NCI-H1436 (cell line): ENCODE measurements at places on chromosomes 2 and 18.

GRCh38 chr2:162914161-162914560 lies 75.6 kb upstream of the KCNH7 start:
- DNase-seq, result no peak

DNA sequence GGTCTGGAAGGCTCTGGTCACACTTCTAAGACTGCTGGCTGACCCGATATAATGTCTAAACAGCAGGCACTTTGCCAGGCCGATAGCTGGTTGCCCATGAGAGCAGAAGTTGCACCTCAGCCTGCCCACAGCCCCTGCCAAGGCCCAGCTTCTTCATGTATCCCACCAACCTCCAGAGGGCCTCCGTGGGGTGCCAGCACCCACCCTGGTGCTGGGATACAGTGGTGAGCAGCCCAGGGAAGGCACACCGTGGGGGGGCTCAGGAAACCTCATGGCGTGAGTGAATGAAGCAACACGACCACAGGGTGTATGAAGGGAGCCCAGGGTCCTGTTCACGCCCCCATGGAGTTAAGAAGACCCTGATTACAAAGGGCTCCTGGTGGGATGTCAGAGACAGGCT lies 16.2 kb upstream of the GLI2 start:
- no peak for DNase-seq

DNA sequence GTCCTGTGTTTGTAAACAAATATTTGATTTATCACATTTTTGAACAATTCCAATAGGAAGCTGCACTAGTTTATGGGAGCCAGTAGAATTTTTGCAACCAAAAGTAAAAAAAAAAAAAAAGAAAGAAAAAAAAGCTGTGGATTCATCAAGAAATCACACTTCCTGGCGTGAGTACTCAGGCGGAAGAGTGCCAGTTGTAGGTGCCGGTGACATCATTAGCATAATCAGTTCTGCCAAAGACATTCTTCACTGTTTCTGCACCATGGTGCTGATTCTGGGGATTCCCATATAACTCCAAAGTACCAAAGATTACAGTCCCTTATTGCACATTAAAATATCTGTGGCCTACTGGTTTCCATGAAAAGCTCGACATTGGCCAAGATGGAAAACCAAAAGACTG lies 32.8 kb downstream of the RAPGEF4 start:
- DNase-seq, result no peak

- DNase-seq, result no peak
These were observed 13.0 kb upstream of the ADNP2 start for GRCh38 chr18:80096032-80096565.

DNA sequence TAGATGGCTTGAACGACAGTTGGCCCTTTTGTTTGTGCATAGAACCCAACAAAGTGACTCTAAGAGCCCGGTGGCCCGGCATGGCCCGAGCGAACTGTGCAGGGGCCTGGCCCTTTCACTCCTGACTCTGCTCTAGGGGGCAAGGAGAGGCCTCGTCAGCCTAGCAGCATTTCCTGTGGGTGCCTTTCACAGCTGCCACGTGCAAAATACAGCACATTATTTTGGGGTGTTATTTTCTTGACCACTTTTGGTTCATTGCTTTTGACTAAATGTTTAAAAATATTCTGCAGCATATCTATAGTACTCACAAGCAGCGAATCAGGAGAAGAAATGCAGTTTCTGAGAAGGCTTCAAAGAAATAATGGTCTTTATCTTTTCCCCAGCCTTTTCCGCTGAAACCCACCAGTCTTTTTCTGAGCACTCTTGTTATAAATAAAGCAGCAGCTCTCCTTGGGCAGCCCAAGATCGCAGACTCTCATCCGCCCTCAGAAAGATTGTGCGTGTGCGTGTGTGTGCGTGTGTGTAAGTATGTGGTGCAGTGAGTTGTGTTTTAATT lies 31.3 kb downstream of the DGKD start:
- DNase-seq, result no peak

GRCh38 chr2:16625759-16626158 lies 39.9 kb downstream of the CYRIA start:
- no peak for DNase-seq

- no peak for DNase-seq
These were observed 19.9 kb downstream of the RND3 start for GRCh38 chr2:150467621-150467963.

- no peak for DNase-seq
These were observed 744.9 kb downstream of the ERBB4 start for GRCh38 chr2:211793690-211794089.

GRCh38 chr2:176834226-176834625 lies 378.4 kb upstream of the HNRNPA3 start:
- no peak for DNase-seq

- DNase-seq, result no peak
These were observed 45.1 kb upstream of the SERTAD2 start for GRCh38 chr2:64698668-64699444.

DNA sequence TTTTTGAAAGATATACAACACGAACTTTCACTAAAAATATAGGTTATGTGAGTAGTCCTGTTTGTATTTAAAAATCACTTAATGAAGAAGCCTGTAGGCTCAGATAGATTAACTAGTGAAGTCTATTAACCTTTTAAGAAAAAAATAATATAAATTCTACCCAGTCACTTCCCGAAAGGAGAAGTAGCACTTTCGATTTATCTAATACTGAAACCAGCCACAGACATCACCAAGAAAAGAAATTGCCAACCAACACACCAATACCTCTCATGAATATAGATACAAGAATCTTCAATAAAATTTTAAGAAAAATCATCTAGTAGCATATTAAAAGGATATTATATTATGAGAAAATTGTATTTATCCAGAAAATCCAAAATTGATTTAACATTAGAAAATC lies 160.5 kb downstream of the GALNT13 start:
- DNase-seq, result no peak

GRCh38 chr2:176136374-176137251 lies 7.1 kb downstream of the HOXD8 start:
- no peak for DNase-seq

DNA sequence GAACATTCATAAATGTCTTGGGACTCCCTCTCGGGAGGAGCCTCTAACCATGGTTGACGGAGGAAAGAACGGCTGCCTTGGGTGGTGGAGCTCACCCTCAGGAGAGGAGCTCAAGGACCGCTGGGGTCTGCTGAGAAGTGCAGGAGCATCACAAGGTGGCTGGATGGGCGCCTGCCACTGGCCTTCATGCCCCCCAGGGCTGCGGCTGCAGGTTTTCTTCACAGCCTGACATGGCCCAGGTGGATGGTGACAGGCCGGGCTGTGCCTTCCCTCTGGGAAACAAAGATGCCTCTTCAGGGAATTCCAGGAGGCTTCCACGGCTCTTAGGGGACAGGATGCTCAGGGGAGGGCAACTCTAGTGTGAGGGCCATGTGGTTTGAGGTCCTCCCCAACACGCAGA lies 119.5 kb upstream of the PXDN start:
- DNase-seq, result no peak

- DNase-seq, result peak; percentile 9
These were observed 34.8 kb downstream of the TIMM21 start for GRCh38 chr18:74183130-74183529.

DNA sequence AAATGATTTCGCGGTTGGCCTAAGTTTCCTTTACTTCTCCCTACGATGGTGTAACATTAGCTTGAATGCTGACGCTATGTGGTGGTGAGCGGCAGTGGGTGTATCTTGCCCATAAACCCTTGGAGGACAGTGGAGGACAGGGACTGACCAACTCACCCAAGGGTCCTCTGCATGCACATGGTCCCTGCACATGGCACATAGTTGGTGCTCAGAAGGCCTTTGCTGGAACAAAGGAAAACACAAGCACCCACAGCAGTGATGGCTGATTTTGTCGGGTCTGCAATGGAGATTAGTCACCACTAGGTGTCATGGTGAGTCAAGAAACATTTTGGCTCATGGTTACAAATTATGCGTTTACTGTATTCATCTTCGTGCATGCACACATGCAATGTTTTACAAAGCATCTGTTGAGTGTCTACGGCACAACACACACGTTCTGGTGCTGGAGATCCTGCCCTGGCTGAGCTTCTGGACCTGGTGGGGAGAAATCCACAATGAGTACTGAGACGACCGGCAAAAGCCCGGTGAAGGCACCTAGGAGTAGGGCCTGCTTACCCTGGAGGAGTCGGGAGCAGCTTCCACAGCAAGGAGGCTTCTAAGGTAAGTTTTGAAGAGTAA lies 44.0 kb downstream of the PDCL3 start:
- DNase-seq, result no peak

GRCh38 chr2:143158551-143159485 lies 29.6 kb downstream of the ARHGAP15 start:
- DNase-seq, result no peak

- no peak for DNase-seq
These were observed 209.3 kb downstream of the SLC4A3 start for GRCh38 chr2:219836647-219837177.

DNA sequence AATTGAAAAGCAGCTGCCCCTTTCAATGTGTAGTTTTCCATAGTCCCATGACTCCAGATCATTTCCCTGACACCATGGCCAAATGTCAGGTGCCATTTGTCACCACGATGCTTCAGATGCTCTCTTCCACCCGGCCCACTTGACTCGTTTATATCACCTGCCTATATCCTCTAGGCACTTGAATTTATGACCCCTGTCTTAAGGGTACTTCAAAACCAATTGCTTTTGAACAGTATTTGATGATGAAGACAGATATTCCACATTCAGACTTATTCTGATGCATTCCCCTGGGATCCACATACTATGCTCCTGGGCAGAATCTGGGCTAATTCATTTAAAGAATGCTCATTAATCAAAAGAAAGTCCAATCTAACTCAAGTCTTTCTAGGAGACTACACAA lies 16.9 kb upstream of the RHBDD1 start:
- DNase-seq, result peak; percentile 1

DNA sequence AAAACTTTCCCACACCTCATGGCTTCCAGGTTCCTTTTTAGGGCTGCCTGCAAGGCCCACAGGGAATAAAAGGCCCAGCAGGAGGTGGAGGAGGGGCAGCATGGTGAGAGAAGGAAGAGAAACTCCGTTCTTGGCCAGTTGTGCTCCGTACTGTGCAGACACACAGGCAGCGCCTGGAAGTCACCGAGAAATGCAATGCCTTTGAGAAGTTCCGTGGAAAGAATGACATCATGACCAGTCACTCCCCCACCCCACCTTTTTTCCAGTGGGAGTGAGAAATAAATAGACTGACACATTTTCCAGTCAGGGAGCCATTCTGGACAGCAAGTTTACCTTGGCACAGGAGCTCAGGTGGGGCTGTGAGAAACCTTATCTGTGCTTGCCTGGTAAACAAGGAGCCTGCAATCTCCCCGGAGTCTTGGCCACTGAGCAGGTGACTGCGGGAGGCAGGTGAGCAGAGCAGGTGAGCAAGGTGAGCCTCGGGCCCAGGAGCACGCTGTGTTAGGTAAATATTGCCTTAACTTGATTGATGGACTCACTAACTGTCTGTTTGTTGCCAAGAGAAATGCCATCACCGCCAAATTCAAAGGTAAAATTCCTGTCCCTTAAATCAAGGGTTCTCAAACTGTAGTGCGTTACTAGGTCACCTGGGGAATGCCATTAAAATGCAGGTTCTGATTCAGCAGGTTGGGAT lies 13.5 kb upstream of the LBH start:
- DNase-seq, result peak; percentile 14

- no peak for DNase-seq
These were observed 86.1 kb downstream of the LONRF2 start for GRCh38 chr2:100236166-100236565.

GRCh38 chr2:156704132-156704531 lies 268.0 kb downstream of the GPD2 start:
- no peak for DNase-seq

DNA sequence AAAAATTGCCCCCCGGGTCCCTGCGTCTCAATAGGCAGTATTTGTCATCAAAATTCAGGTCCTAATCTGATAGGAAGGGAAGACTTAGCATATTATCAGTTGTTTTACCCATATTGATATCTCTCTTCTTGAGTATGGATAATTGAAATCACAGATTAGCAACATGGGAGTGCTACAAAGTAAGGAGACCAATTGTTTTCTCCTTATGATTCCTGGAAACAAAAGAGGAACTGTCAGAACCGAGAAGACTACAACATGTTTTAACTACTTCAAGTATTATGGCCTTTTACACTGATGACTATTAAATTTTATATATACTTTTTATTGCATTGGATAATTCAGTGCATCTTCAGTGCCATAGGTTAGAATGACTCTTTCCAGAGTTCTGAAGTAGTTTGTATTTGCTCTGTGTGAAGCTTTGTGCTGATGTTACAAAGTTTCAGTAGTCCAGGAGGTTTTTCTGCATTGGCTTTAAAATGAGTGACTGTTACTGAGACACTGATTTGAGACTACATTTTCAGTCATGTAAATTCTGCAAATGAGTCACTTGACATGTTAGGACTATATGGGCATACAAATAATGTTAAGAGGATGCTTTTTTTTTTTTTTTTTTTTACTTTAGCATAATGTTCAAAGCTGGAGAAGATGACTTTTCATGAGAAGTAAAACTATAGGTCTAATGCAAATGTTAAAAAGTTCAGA lies 19.7 kb upstream of the TLK1 start:
- no peak for DNase-seq

GRCh38 chr2:172829229-172829628 lies 93.6 kb downstream of the RAPGEF4 start:
- no peak for DNase-seq

DNA sequence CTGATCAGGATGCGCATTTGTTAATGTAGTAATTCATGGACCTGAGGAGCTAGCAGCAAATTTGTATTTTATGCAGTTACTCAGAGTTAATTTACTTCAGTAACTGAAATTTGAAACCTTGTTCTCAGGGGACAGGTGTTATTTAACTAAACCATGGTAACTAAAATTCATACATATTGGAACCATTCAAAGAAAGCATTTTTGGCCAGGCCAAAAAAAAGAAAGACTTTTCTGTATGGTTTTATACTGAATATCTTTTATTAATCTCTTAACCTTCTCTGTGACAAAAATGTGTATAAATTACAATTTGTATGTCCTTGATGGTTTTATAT lies 4.4 kb upstream of the KLHL23 start:
- DNase-seq, result no peak

DNA sequence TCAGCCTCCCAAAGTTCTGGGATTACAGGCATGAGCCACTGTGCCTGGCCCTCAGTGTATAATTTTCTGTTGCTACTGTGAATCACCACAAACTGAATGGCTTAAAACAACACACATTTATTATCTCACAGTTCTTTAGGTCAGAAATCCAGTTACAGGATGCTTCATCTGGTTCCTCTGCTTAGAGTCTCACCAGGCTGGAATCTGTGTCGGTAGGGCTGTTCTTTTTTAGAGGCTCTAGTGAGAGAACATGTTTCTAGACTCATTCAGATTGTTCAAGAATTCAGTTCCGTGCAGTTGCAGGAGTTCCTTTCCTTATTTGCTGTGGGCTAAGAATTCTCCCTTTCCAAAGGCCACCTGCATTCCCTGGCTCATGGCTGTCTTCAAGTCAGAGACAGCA lies 22.2 kb downstream of the CCDC121 start:
- no peak for DNase-seq

- no peak for DNase-seq
These were observed 137.4 kb upstream of the RBMS1 start for GRCh38 chr2:160630801-160631590.

- no peak for DNase-seq
These were observed 256.5 kb upstream of the SALL3 start for GRCh38 chr18:78722929-78723710.
